Osteocyte (in vitro differentiated cells): ENCODE measurements at places on chromosomes 16 and 17. TPM values are rescaled to one million over a fixed set of nuclear protein-coding genes. Genes with fewer than 3 reads are reported as not detected.

DNA sequence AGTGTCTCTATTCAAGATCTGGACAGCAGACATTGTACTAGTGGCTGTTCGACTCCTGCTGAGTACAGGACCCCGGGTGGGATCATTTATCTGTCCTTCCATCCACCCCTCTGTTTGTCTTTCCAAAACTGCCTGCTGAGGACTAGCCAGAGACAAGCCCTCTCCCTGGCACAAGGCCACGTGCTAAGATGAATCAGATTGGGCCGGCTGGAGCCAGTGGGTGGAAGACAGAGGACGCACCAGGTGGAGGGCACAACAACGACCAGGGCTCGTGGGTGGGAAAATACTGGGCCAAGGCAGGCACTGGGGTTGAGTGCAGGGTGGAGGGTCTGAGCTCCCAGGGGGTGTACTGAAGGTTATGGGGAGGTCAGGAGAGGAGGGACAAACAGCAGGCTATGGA is 1.4 kb upstream of the CA7 start:
- DNase-seq: no peak

- no peak for DNase-seq
Observed at GRCh38 chr17:70040336-70040735, 34.7 kb upstream of the KCNJ16 start.

DNA sequence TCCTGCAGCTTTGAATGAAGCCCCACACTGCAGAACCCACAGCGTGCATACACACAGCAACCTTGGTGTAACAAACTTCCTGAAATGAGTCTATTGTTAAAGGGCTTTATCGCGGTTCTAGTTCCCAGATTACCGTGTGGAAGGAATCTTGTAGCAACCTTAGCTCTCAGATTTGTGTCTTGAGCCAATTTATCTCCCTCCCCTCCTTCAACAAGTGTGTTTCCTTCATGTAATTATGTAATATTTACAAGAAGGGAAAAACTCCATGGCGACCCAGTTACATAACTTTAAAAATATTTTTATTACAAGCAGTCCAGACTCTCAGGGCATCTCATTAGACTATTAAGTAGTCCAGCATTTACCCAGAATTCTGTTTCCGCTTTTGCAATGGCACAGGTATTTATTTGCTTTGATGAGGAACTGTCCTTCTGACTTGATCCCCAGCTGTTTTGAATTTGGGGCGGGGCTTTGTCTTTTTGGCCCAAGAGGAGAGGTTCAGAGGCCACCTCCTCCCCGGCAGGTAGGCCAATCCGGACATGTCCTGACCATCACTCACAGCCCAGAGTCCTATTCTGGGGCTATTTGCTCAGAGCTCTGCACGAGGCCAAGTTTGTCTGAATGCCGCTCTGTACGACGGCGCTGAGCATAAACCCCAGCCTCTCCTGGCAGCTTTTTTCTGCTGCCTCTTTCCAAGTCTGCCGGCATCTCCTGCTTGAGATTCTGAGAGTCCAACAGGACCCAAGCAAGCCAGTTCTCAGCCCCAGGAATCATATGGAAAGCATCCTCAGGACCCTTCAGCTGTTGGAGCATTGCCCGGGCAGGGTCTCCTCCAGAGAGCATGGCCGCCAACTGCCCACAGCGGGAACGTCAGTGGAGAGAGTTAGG is 35.6 kb downstream of the CLEC16A start:
- DNase-seq: no peak

DNA sequence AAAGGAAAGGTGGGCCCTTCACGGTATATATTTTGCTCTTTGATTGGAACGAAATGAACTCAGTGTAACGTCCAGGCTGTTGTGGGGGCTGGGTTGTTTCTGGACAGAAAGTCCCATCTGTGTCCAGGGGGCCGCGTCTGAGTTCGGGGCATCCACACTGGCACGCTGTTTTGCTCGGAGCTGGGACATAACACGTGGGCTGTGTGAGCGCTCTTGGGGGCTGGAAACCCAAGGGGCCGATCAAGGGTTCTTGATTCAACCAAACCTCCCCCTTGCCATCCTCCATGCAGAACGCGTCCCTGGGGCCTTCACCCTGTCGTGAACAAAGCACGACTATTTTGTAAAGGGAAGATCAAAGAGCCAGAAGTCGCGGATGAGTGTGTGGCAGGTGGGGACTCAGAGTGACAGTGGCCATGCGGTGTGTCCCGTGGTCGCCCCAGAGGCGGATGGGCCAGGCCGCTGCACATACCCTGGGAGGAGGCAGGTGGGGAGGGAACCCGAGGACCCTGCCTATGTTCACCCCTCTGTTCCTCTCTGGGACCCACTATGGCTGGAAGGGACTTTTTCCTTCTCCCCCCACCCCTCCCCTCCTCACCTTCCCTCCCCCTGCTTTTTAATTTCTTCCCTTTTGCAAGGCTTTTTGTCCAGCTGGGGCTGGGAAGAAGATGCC is 387.2 kb downstream of the SEC14L1 start:
- no peak for DNase-seq

DNA sequence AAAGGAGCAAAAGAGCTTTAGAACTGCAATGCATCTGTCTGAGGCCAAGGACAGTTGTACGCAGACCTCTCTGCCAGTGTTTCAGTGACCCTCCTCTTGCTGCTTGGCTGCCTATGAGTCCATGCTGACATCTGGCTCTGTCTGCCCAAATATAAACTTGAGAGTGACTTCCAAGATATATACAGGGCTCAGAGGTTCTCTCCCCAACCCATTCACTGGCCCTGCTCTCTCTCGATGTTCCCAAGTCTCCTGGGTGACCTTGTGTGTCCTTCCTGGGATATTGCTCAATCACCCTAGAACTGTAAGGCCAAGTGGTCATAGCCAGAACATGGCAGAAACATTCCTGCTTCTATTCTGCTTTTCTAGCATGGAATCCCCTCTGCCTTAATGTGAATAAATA is 716.3 kb downstream of the WWOX start:
- DNase-seq: no peak

- DNase-seq: no peak
Observed at GRCh38 chr16:89138513-89138795, 33.1 kb upstream of the CDH15 start.

- DNase-seq: no peak
Observed at GRCh38 chr17:62696256-62696655, 68.8 kb downstream of the MRC2 start.

DNA sequence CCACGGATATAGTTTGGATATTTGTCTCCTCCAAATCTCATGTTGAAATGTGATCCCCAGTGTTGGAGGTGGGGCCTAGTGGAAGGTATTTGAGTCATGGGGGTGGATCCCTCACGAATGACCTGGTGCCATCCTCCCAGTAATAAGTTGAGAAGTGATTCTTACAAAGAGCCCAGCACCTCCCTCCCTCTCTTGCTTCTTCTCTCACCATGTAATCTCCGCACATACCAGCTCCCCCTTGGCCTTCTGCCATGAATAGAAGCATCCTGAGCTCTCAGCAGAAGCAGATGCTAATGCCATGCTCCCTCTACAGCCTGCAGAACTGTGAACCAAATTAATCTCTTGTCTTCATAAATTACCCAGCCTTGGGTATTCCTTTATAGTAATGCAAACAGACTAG is 41.9 kb upstream of the RBBP6 start:
- DNase-seq: no peak

- DNase-seq: no peak
Observed at GRCh38 chr16:56814537-56815432, 50.2 kb upstream of the SLC12A3 start.

GRCh38 chr17:60371818-60372510 is 20.0 kb downstream of the USP32 start:
- no peak for DNase-seq

DNA sequence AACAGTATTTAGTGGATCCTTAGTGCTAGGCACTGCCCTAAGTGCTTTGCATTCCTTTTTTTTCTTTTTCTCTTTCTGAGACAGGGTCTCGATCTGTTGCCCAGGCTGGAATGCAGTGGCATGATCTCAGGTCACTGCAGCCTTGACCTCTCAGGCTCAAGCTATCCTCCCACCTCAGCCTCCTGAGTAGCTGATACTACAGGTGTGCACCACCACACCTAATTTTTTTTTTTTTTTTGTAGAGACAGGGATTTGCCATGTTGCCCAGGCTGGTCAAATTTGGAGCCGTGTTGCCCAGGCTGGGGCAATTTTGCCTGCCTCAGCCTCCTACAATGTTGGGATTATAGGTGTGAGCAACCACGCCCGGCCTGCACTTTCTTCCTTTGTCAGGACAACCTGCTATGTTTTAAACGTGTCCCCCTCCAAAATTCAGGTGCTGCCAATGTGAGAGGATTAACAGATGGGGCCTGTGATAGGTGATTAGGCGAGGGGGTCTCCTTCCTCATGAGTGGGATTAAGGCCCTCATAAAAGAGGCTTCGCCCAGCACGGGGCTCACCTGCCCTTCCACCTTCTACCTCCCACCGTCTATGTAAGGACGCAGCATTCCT is 5.4 kb downstream of the NQO1 start:
- peak; percentile 46 for DNase-seq

- DNase-seq: no peak
Observed at GRCh38 chr16:21001262-21001661, 100.7 kb downstream of the LYRM1 start.

DNA sequence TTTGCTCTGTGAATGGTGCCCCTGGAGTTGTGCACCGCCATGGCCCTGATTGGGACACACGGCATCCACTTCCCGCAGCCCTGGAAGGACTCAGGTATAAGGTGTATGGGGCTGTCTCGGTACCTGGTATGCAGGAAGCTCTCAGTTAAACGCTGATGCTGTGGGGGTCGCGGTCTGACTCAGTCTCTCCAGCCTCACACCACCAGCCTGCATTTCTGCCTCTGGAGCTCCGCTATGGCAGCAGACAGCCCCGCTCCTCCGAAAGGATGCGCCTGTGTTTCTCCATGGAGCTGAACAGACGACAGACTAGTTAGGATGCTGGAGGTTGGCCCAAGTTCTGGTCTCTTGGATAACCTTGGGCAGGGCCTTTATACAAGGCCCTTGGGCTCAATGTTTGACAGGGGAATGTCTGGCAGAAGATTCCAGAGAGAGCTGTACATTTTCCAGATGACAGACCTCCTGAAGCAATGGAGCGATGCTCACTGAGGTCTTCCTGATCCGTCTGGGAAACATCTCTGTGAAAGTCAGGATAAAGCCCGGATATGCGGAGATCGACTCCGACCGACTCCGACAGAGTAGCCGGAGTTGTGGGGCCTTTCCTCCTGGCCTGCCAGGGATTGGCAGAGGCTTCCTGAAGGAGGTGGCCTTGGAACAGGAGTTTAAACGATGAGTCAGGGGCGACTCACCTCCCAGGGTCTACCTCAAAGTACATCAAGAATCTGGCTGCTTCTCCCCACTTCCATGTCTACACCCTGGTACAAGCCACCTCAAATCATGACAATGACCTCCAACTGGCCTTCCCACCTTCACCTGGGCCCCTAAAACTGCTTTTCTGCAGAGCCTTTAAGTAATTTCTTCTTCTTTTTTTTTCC is 21.9 kb upstream of the BCAR1 start:
- no peak for DNase-seq

DNA sequence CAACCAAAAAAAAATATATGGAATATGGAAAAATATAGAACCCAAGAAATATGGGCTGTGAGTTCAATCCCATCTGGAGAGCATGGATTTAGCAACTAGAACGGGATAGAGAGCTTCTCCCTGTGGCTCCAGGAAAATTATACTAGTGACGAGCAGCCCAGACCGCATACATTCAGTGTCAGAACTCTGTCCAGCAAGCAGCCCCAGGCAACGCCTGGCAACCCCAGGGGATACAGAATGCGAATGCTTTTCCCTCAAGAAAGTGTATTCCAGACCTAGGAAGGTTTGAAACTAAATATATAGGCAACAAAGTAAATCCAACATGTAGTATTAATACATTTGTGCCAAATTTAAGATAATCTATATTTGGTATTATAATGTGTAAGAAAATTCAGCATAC is 13.5 kb upstream of the ASGR2 start:
- no peak for DNase-seq

DNA sequence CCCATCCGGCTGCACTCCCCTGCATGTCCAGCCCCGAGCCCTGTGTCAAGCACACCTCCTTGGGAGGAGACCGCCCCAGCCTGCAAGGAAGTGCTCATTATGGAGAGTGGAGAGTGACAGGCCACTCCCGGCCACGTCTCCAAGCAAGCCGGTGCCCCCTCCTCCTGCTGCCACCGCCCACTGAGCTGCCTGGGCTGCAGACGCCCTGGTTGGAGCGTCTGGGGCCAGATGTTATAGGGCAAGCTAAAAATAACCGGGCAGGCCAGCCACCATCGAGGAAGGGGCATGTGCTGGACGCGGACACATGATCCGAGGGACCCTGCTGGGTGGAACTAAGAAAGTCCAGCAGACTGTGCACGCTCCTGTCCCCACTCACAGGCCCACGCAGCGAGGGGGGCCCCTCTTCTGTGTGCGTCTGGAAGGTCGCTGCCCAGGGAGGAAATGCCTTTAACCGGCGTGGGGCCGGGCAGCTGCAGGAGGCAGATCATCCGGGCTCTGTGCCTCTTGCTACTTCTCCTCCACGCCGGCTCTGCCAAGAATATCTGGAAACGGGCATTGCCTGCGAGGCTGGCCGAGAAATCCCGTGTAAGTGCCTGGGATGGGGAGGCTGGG is at the start of gene WFDC1:
Gene WFDC1 (plus strand): TSS at position 348 of the 612 bp plus-strand sequence. CDS start 94 bp downstream, at position 442.
- no peak for DNase-seq

DNA sequence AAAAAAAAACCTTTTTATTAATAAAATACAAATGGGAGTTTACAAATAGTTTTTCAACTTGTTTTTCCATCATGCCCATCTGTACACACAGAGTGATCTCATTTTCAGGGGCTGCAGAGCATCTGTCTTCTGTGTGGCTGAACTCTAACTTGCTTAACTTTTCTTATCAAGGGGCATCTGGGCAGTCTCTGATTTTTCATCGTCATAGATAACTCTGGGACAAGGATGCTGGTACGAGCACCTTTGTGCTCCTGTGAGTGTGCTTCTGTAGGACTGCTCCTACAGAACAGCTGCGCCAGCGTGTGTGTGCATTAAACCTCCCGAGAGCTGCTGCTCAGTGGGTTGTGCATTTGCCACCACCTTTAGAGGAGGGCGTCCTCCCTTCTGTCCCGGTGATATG is 34.6 kb upstream of the TAC4 start:
- no peak for DNase-seq

DNA sequence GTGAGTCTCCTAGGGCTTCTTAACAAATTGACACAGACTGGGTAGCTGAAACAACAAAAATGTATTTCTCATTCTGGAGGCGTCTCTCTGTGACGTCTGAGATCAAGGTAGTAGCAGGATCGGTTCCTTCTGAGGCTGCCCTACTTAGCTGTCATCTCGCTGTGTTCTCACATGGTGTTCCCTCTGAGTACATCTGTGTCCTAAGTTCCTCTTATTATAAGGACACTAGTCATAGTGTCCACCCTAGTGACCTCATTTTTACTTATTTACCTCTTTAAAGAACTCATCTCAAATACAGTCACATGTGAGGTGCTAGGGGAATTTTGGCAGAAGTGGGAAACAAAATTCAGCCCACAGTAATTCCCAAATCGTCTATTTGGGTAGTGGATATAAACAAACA is 529.1 kb downstream of the NPIPA7 start:
- DNase-seq: peak; percentile 7

DNA sequence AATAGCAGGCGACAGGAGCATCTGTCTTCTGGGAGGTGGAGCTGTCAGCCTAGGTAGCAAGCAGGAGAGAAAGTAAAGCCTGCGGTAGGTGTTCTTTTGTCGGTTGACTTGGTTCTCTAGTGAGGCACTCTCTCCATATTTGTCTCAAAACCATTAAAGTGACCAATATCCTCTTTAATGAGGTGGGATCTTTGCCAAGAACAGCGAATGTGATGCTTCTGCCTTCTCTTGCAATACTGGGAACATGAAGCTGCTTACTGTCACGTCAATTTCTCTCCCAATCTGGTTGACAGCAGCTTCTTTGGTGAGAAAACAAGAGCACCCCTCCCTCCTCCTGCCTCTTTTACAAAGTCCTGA is 176.7 kb downstream of the ABCC12 start:
- DNase-seq: no peak

The RNF222 gene
- not detected in 2 replicates for total RNA-seq

The DBNDD1 gene
- total RNA-seq: 0.78 and 1.3 TPM in 2 replicates

The HYDIN gene
- not detected in 2 replicates for total RNA-seq

The NT5C3B gene
- 58.9 and 63.6 TPM in 2 replicates for total RNA-seq
